A549 treated with ZK216348 at 1 μM for 4 hours (cell line): ENCODE measurements at places on chromosomes 11 and 22. TPM values are rescaled to one million over a fixed set of nuclear protein-coding genes. Genes with fewer than 3 reads are reported as not detected.

Gene APOBEC3G
- 0.15 TPM in 1 of 5 replicates, not detected in the others for total RNA-seq

Gene TUB
- total RNA-seq = 5.1 to 7.9 TPM (median 7.5 TPM) in 5 replicates

Gene THAP12
- 32.1 to 55.9 TPM (median 46.7 TPM) in 5 replicates for total RNA-seq

Gene OR5A1
- not detected in 5 replicates for total RNA-seq

Gene SSRP1
- total RNA-seq = 215 to 266 TPM (median 242 TPM) in 5 replicates

Gene ABCC8
- 1.4 to 3.4 TPM (median 2.8 TPM) in 5 replicates for total RNA-seq

Gene SCUBE2
- 0.25 to 0.78 TPM (median 0.44 TPM) in 5 replicates for total RNA-seq

Gene SLC17A6
- not detected in 5 replicates for total RNA-seq

Gene EED
- total RNA-seq = 24.9 to 30.9 TPM (median 25.8 TPM) in 5 replicates

Gene OR6T1
- total RNA-seq = not detected in 5 replicates

Gene OR51E2
- not detected in 5 replicates for total RNA-seq

Gene DNHD1
- 1.8 to 4.2 TPM (median 2.9 TPM) in 5 replicates for total RNA-seq

Gene STX5
- total RNA-seq = 19.1 to 25.0 TPM (median 24.7 TPM) in 5 replicates

Gene OSBP2
- 7.9 to 13.0 TPM (median 10.7 TPM) in 5 replicates for total RNA-seq

Gene MS4A4A
- total RNA-seq = not detected in 5 replicates

Gene ENTHD1
- total RNA-seq = not detected in 5 replicates

Gene TYR
- total RNA-seq = not detected in 5 replicates

Gene CCDC116
- total RNA-seq = not detected in 5 replicates

Gene TRIM5
- 9.9 to 13.5 TPM (median 10.7 TPM) in 5 replicates for total RNA-seq

Gene SIAE
- total RNA-seq = 12.0 to 16.3 TPM (median 13.1 TPM) in 5 replicates

Gene RTL10
- total RNA-seq = 4.9 to 9.9 TPM (median 7.3 TPM) in 5 replicates

Gene PDE3B
- total RNA-seq = 1.3 to 2.7 TPM (median 2.4 TPM) in 5 replicates

Gene CBLIF
- not detected in 5 replicates for total RNA-seq

Gene GAL3ST3
- not detected in 5 replicates for total RNA-seq

Gene HBB
- total RNA-seq = not detected in 5 replicates

Gene CCDC81
- total RNA-seq = 0.17 to 0.29 TPM (median 0.28 TPM) in 4 of 5 replicates, not detected in the other

Gene SNX32
- not detected in 5 replicates for total RNA-seq

Gene MAJIN
- total RNA-seq = not detected in 5 replicates

Gene THRSP
- total RNA-seq = not detected in 5 replicates

Gene IGSF9B
- total RNA-seq = 0.55 to 2.3 TPM (median 2.0 TPM) in 5 replicates

Gene FXYD6
- 0.20 to 0.53 TPM (median 0.31 TPM) in 5 replicates for total RNA-seq

Gene PHF21B
- total RNA-seq = 0.81 to 1.2 TPM (median 1.0 TPM) in 5 replicates

Gene UBASH3B
- total RNA-seq = 33.4 to 49.4 TPM (median 41.6 TPM) in 5 replicates

Gene OR52E8
- not detected in 5 replicates for total RNA-seq

Gene FOLR2
- not detected in 5 replicates for total RNA-seq

Gene OR52H1
- total RNA-seq = not detected in 5 replicates

Gene PTPRJ
- total RNA-seq = 33.2 to 53.4 TPM (median 47.0 TPM) in 5 replicates

Gene SAC3D1
- total RNA-seq = 27.0 to 62.7 TPM (median 56.1 TPM) in 5 replicates

Gene RAB36
- total RNA-seq = 5.1 to 8.4 TPM (median 7.1 TPM) in 5 replicates

Gene ZBTB16
- total RNA-seq = 0.15 to 0.56 TPM (median 0.32 TPM) in 4 of 5 replicates, not detected in the other

Gene EPS8L2
- 64.8 to 145 TPM (median 118 TPM) in 5 replicates for total RNA-seq

Gene TRPM5
- total RNA-seq = not detected in 5 replicates

Gene OSBPL5
- total RNA-seq = 5.1 to 9.0 TPM (median 6.2 TPM) in 5 replicates

Gene SLC25A18
- total RNA-seq = 0.09 to 0.31 TPM (median 0.13 TPM) in 5 replicates

Gene SERGEF
- 15.1 to 19.2 TPM (median 16.7 TPM) in 5 replicates for total RNA-seq

Gene FGF4
- total RNA-seq = not detected in 5 replicates

Gene TREH
- total RNA-seq = not detected in 5 replicates

Gene JHY
- 3.2 to 4.4 TPM (median 3.8 TPM) in 5 replicates for total RNA-seq

Gene MRGPRX4
- total RNA-seq = not detected in 5 replicates

Gene SLC43A3
- 0.38 to 0.75 TPM (median 0.53 TPM) in 5 replicates for total RNA-seq

Gene LRRN4CL
- total RNA-seq = 0.09 to 0.25 TPM (median 0.14 TPM) in 3 of 5 replicates, not detected in the others

Gene ROBO4
- total RNA-seq = not detected in 5 replicates

Gene OVOL1
- total RNA-seq = 0.08 to 0.15 TPM (median 0.09 TPM) in 3 of 5 replicates, not detected in the others
